ENCODE measurements at places on chromosomes 13 and 19. TPM values are rescaled to one million over a fixed set of nuclear protein-coding genes. Genes with fewer than 3 reads are reported as not detected.

GRCh38 chr13:63124863-63125262 lies 1709.2 kb upstream of the PCDH20 start:
- no peak for DNase-seq

- no peak for DNase-seq
Observed at GRCh38 chr19:49014123-49014869, 2.6 kb downstream of the LHB start.

GRCh38 chr13:67437244-67437643 lies 207.1 kb upstream of the PCDH9 start:
- no peak for DNase-seq

DNA sequence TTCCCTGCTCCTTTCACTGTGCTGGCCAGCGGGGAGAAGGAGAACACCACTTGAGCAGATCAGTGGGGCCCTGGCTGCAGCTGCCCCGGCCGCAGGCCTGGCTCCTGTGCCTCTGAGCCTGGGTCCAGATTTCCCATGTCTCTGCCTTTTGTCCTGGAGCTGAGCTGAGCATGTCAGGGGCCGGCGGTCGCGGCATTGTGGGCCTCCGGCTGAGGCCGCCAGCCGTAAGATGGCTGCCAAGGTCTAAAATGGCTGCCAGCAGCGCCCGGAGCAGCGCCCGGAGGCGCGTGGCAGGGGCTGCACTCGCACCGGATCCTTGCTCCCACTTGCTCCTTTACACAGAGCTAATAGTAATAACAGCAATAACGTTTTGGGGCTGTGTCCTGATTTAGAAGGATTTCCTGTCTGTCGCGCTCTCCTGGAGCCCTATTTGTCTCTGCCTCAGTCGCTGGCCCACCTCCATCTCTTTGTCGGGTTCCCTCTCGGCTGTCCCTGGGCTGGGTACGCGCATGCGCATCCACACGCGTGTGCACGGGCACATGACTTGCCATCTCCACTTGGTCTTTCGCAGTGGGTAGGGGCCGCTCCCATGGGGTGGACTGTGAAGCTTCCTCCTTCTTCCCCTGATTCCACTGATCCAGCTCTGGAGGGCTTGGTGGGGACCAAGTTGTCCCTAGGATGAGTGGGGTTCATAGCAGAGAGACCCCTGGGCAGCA lies 32.1 kb downstream of the LYL1 start:
- DNase-seq = no peak

Gene DNASE2
- total RNA-seq = 24.2 TPM

Measured in right atrium auricular region (tissue), 2 donors.